G401 (cell line): ENCODE measurements at places on chromosomes 7 and 10. TPM values are rescaled to one million over a fixed set of nuclear protein-coding genes. Genes with fewer than 3 reads are reported as not detected.

DNA sequence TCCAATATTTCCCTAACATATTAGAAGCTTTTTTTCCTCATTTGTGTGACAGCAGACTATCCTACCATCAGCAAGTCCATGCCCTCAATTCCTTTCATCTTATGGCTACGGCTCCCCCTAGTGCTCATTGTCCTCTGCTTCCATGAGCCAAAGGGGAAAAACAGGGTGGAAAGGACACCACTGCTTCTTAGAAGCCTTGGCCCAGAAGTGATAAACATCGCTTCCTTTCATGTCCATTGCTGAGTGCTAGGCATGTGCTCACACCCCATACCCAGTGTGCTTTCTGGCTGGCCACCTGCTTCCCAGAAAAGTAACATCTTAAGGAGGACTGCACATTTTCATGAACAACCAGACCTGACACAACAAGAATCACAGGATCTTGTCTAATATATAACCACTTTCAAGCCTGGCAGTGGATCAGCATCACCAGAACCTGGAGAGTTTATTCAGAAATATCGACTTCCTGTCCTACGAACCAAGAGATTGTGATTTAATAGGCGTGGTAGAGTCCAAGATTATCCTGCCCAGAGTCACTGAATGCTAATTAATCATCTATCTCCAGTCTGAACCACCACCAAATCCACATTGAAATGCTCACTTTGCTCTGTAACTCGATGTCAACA, 650.5 kb upstream of the SORCS1 start:
- DNase-seq: peak; percentile 33

GRCh38 chr7:15236952-15237351, 324.9 kb downstream of the AGMO start:
- no peak for DNase-seq

The SPOCK2 gene
- 0.12 and 0.17 TPM in 2 replicates for total RNA-seq

- DNase-seq: no peak
Measured at GRCh38 chr10:22324893-22325271, 4.0 kb downstream of the BMI1 start.

The PMS2 gene
- 23.9 and 24.0 TPM in 2 replicates for total RNA-seq

- no peak for DNase-seq
Measured at GRCh38 chr10:35909121-35909720, 267.1 kb upstream of the FZD8 start.

DNA sequence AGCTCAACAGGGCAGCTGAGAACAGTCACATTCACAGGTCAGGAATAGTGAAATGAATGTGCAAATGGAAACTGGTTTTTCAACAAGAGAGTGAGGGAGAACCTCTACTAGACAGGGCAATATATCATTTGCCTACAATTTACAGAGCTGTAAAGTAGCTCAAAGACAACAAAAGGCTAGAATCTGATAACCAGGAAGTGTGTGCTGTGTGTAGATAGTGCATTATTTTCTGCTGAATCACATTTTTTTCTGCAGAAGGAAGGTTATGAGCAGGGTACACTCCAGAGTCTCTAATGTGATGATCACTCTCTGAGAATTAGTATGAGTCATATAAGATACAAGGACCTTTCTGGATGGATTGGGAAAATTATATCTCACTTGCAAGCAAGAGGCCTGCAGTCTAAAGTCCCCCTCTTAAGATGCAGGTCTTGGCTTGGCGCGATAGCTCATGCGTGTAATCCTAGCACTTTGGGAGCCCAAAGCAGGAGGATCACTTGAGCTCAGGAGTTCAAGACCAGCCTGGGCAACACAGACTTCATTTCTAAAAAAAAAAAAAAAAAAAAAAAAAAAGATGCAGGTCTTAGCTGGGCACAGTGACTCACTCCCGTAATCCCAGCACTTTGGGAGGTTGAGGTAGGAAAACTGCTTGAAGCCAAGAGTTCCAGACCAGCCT, 59.9 kb upstream of the COBL start:
- DNase-seq: no peak

- no peak for DNase-seq
Measured at GRCh38 chr7:45682836-45683555, 108.8 kb downstream of the ADCY1 start.

The HHEX gene
- total RNA-seq: 0.54 and 0.98 TPM in 2 replicates

DNA sequence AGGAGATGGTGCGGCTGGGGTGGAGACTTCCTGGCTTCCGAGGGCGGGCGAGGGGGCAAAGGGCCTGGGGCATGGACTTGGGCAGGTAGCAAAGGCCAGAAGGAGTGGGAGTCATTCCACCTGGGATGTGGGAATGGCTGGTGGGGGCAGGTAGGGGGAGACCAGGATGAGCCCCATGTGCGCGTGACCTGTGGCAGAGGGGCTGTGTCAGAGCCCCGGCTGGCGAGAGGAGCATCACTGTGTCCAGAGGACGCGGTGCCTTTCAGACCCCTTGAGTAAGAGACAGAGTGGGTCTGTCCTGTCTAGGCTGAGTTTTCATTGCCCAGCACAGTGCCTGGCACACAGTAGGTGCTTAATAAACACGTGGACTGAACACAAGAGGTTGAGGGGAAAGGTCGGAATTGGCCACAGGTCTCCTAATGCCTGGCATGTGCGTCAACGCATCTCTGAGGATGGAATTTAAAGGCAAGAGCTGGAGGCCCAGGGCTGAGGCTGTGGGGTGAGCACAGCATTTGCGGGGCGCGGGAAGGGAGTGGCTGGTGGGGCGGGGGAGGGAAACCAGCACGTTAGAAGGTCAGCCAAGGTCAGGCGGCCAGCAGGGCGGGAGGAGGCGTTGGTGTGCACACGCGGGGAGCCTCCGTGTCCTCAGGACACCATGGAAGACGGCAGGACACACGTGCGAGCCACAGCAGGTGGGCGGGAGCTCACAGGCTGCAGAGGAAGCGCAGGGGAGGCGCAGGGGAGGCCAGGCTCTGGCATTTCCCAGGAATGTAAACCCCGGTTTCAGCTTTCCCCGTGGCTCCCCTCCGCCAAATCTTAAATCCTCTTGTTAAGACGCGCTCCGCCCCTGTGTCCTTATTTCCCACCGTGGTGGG, 51.8 kb downstream of the CUX1 start:
- DNase-seq: no peak

The RASA4B gene
- total RNA-seq: 2.7 and 3.0 TPM in 2 replicates

DNA sequence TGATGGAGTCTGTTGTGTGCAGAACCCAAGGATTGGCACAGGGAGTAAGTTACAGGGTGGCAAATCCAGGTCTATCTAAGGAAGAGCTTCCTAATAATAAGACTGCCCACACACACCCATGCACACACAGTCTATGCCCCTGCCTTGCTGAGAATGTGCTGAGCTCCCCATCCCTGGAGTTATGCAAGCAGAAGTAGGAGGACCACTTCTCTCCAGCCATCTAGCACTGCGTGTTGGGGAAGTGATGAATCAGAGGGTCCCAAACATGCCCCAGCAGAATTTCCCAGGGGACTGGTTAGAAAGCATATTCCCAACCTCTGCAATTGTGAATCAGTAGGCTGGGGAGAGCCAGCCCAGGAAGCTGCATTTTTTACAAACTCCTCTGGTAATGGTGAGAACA, 117.2 kb downstream of the CDH23 start:
- DNase-seq: no peak

DNA sequence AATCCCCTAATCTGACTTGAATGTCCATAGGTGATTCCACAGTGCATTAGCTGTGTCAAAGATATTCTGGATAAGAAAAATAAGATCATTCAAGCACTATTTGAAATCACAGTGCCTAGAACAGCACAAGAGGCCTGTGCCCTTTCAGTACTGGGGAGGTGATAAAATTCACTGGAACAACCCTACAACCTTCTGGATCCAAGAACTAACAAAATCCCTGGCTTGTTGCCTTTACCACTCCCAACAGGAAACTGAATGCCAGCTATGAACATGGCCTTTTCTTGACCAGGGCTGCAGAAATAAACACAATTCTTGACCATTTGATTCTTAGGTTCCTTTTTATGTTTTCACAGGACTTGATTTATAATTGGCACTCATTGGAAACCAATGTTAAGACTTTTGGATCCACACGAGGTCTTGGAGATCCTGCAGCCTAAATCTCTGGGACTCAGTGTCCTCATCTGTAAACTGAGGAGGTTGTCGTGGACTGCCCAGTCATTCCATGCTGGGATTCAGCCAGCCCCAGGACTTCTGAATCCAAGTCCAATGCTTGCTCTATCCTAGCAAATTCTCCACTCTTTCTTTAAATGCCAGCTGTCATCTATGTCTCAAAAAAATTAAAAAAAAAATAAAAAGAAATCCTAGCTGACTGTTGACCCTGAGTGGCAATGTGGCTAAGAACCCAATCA, 624.7 kb downstream of the KCNMA1 start:
- DNase-seq: no peak

- no peak for DNase-seq
Measured at GRCh38 chr7:117531595-117532244, 51.9 kb downstream of the CFTR start.

DNA sequence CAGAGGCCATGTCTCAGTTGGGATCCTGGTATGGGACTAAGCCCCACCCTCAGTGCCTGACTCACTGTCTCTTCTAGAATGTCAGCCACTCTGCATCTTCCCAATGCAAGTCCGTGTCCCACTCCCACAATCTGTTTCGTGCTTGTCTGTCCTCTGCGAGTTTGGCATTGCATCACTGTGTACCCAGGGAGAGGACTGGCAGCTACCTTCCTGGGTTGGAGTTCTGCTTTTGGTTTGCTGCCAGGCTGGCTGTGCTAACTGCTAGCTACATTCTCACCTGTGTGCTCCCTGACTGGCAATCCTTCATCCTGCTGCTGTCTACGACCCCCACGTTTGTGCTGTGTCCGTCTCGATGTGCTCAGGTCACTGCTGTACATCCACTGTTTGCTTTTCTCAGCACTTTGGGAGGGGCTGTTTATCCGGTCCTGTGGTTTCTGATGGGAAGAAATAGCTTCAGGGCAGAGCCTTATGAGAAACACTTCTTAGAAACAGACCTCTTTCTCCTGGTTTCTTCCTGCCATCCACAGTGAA, 56.0 kb upstream of the GLI3 start:
- no peak for DNase-seq

The ITIH5 gene
- 3.0 TPM in 1 of 2 replicates, not detected in the other for total RNA-seq

DNA sequence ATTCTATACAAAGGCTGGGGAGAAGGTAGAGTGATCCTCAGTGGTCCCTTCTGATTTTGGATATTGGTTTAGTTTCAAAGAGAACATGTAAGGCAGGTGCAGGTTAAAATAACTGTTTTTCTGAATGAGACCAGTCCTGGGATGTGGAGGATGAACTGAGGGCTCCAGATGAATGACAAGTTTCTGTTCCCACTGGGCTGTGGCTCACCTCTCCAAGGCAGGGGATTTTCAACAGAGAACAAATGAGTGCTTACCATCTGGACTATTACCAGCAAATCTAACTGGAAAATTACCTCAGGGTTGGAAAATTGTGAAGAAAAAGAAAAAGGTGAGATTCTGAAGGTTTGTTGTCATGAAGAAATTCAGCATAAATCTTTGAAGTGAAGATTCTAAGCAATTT, 8.0 kb downstream of the LAMB4 start:
- no peak for DNase-seq

DNA sequence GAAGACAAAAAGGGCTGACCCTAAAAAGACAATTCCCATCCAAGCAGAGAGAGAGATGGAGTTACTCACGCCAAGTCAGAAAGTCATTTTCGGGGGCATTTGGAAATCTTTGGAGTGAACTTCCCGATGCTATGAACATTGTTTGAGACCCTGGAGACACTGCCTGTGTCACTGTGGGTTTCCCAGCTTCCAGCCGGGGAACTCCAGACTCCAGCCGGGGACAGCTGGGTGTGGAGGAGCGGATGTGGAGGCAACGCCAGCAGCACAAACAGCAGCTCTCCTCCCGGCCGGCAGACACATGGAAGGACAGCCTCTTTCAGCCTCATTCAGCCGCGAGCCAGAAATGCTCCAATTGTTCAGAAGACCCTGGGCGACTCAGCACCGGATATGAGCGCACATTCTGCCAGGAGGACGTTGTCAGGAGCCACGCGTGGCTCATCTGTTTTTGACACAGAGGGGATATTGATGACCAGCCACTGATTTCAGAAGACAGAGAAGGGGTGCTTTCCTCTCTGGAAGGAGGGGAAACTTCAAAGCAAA, 97.6 kb downstream of the PRPF18 start:
- DNase-seq: no peak

The NPY gene
- total RNA-seq: not detected in 2 replicates

The NUTM2E gene
- not detected in 2 replicates for total RNA-seq

DNA sequence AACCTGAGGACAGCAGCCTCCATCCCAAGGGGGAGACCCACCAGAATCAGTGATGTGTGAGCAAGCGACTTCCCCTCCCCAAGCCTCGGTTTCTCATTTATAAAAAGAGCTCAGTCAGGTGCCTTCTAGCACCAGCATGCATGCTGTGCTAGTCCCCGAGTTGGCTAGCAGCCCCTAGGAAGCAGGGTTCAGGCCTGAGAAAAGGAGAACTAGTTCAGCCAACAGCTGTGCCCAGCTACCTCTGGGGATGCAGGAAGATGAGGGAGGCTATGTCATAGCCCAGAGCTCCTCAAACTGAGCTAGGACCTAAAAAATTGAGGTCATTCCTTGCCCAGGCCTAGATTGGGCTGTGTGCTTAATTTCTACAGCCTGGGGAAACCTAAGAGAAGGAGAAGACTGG, 13.7 kb downstream of the DRGX start:
- DNase-seq: no peak

DNA sequence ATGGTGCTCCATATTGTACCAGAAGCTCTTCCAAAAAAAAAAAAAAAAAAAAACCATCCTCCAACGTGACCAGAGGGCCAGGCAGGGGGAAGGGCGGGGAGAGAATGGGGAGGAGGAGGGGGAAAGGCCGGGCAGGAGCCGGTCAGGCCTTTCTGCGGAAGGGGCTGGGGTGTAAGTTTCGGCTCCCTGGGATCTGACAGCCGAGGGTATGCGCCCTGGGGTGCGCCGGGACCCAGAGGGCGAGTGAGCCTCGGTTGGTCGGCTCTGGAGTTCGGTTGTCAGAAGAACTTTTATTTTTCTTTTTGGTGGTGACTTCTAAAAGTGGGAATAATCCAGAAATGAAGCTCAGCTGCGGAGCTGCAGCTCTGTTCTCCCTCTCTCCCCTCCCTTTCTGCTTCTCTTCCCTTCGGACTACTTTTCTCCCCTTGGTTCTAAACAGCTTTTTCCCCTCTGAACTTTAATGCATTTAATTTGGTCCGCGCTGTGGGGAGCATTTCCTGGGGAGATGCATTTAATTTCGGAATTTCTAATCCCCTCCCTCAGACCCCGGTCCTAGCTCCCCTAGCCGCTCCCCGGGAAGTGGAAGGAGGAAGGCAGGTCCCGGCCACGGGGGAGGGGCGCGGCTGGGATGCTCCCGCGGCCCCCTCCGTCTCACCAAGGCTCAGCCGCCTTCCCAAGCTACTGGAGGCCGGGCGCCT, 3.9 kb upstream of the PAX2 start:
- DNase-seq: no peak

GRCh38 chr10:106577266-106577665, 587.2 kb downstream of the SORCS1 start:
- DNase-seq: no peak

- DNase-seq: no peak
Measured at GRCh38 chr7:2884161-2884560, 40.1 kb upstream of the GNA12 start.

DNA sequence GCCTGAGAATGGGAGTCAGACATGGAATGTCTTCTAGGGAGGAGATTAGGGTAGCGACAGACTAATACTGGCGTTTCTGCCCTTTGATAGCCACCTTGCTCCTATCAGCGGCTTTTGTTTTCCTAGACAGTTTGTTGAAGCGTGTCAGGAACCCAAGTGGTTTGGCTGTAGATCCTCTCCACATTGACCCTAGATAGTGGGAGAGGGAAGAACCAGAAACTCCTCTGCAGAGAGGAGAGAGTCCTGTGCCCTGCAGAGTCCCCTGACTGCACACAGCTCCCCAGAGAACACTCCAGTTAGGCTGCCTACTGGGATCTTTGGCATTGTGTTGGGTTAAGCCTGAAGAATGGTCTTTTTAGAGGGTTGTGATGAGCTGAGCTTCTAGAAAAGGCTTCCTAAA, 2.4 kb downstream of the MEPCE start:
- no peak for DNase-seq

The PKD1L1 gene
- total RNA-seq: 0.14 and 3.6 TPM in 2 replicates

The PHKG1 gene
- not detected in 2 replicates for total RNA-seq

The CTAGE15 gene
- total RNA-seq: not detected in 2 replicates
